ENCODE measurements at places on chromosomes 6 and 20.

- DNase-seq: no peak
Observed at GRCh38 chr6:158584236-158584651, 24.4 kb downstream of the TMEM181 start.

GRCh38 chr20:35286899-35287508, 2.4 kb upstream of the EIF6 start:
- no peak for DNase-seq

GRCh38 chr20:41784209-41784958, 166.2 kb upstream of the CHD6 start:
- no peak for DNase-seq

GRCh38 chr6:31889331-31889972, 8.0 kb downstream of the EHMT2 start:
- DNase-seq: no peak

DNA sequence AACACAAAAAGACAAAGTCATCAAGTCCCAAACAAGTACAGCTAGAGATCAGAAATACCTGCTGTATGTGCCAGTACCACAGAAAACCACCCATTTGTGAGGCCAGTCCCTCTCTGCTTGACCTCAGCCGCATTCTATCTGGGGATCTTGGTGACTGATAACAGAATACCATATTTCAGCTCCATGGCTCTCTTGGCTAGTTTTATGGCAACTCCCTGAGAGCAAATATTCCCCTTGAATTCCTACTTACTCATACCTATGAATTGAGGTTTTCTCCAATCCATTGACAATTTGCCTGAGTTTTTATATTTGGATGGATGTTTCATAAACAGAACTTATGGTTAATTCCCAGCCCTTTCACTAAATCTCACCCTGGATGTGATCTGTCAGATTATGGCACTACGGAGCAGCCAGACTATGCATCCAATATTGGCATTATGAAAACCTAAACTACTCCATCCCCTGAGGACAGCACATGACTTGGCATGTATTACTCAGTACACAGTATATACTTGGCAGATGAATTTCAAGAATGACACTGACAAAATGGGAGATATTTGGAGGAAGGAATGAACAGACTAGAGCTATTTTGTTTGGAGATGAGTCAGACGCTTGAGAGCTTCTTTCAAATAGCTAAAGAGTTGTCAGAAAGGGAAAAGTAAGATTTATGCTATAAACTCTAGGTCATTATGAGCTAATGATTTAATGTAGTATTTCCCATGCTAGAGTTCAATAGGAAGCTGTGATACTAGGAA, 95.7 kb downstream of the PRDM1 start:
- no peak for DNase-seq

Data from NCI-H187 (cell line).